NCI-H1092 treated with DMSO at 0.1 percent for 48 hours (cell line): ENCODE measurements at places on chromosomes 4 and X.

DNA sequence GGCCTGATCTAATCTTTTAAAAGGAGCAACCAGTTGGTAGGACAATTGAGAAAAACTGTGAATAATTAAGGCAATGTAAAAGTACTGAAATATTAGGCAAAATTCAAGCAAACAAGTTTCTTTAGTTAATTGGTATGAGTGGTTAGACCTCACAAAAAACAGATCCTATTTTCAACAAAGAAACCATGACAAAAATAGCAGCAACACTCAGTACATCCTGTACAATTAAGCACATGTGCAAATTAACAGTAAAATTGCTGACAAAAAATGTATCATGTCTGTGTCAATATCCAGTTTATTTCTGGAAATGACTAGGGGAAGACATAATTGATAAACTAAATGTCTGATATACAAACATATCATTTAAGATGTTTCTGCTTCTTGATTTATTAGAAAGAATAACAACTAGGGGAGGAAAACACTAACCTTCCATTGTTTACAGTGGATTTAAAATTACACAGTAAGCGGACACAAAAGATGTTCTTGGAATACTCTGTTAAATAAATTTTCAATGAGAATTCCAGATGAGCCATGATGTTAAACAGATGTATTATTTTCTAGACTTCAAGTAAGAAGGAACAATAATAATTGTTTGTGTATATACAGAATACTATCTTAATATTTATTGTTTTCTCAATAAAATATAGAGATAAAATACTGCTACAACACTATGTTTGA is 638.9 kb downstream of the SPRY1 start:
- DNase-seq: no peak

- DNase-seq: no peak
These were observed 52.8 kb upstream of the GPC4 start for GRCh38 chrX:133468051-133468450.

DNA sequence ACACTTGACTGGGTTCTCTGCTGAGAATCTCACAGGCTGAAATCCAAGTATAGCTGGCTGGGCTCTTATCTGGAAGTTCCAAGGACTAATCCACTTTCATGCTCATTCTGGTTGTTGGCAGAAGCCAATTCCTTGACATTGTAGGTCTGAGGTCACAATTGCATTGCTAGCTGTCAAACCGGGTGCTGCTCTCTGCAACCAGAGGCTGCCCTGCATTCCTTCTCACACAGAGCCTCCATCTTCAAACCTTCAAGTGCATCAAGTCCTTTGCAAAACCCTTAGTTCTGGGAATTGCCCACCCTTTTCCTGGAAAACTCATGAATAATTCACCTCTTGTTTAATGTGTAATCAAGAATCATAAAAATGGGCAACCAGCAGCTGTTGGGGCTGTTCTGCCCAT is 404.2 kb downstream of the KCNIP4 start:
- DNase-seq: no peak

- no peak for DNase-seq
These were observed 11.9 kb upstream of the LINC00632 start for GRCh38 chrX:140697618-140698017.

- DNase-seq: no peak
These were observed 10.4 kb upstream of the PDGFRA start for GRCh38 chr4:54218736-54219135.

- peak; percentile 83 for DNase-seq
These were observed 15.4 kb downstream of the UTP3 start for GRCh38 chr4:70703619-70704214.

DNA sequence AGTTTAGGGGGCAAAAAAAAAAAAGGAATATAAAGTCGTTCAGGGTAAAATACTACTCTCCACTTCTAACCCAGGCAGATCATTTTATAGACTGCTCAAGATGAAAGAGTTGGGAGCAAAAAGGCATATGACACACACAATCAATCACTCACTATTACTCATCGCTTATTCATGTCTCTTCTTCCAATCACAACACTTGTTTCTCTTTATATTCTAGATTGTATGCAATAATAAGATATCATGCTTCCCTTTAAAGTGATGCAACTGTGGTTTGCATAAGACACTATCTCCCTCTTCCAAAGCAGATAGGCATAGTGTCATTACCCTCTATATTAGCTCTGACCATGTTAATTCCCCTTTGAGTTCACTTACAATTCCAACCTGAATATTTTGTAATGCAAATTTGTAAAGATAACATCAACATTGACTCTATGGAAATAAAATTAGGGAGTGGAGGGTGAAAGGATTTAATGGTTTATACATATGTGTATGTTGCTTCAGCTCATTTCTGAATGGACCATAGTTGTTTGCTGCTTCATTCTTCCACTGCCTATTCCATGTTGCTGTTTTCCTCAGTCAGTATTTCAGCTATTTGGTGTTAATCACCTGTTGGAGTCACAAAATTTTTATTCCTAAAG is 154.9 kb upstream of the EPHA5 start:
- no peak for DNase-seq

DNA sequence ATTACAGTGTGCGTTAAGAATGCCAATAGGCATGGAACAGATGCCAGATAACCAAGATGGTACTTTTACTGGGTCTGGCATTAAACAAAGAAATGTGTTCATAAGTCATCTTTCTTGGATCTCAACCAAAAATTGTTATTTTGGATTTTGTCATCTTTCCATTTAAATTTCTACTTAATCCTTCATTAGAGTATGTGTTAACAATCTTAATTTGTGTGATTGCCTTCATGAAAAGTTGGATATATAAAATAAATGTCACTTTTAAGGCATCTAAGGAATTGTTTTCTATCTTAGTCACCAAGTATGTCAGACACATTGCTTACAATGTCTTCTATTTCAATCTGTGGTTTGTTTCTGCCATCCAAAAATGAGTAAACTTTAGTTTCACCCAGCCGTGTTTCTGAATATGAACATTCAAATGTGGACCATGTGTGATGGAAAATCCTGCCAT is 87.5 kb downstream of the PALLD start:
- no peak for DNase-seq

- no peak for DNase-seq
These were observed 630.6 kb downstream of the MID1IP1 start for GRCh38 chrX:39431893-39432292.

- DNase-seq: no peak
These were observed 129.7 kb upstream of the SLC4A4 start for GRCh38 chr4:71209161-71209560.

DNA sequence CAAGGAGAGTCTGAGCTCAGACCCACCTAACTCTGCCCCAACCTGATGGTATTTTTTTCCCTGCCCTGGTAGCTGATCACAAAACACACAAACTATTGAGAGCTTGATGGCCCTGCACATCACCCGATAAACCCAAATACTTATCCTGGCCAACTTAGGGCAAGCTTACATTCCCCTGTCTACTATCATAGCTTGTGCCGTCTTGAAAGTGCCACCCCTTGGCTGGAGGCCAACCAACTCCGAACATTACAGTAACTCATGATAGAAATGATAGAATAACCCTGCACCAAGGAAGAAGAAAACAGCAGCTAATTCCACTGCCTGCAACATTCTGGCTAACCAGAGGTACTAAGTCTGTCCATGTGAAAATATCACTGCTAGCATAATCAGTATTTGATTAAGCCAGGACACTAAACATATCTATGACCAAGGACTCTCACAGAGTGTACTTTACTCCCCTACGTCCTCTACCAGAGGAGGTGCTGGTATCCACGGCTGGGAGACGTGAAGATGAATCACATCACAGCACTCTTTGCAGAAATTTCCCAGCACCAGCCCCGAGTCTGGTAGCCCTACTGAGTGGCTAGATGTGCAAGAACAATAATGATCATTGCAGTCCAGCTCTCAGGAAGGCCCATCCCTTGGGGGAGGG is 8.9 kb downstream of the STBD1 start:
- no peak for DNase-seq
